Stimulated activated CD8-positive, alpha-beta memory T cell treated with anti-CD3 and anti-CD28 coated beads, Interleukin-2, amount 100 ng/mL, for 1 hour (primary cell): ENCODE measurements at places on chromosomes 3 and 15.

DNA sequence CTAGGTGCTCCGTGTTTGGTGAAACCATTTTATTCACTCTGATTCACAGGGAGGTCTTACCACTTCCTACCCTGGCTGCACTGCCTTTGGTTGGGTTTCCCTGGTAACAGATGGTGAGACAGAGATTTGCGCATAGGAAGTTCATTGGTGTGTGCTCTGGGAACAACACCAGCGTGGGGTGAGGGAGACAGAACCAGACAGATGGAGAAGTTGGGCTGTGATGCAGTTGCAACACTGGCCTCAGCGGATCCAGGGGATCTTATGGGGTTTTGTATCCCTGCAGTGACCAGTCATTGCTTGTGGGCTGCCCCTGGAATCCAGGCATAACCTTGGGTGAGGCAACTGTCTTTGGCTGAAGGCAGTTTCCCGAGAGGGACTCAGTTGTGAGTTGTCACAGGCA is 12.5 kb upstream of the IL16 start:
- DNase-seq, result no peak

DNA sequence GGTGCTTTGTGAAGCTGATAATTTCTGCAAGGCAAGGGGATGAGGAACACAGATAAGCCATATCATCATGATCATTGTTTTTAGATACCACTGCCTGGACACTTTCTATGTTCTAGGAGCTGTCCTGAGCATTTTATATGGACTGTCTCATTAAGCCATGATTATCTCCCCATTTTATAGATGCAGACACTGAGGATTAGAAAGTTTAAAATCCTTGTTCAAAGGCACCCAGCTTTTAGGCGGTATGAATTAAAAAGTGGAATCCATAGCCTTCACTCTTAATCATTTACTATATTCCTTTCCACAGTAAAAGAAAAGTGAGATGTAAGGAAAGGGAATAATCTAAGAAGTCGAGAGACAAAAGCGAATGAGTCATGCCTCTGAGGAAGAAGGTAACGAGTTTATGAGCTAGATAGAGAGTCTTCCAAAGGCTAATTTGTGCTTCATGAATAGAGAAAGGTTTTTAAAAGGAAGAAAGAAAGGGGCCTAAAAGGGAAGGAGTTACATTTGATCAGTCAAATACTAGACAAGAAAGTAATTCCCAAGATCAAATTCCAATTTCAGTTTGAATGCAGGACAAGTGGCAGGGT is 856.0 kb downstream of the FHIT start:
- no peak for DNase-seq

DNA sequence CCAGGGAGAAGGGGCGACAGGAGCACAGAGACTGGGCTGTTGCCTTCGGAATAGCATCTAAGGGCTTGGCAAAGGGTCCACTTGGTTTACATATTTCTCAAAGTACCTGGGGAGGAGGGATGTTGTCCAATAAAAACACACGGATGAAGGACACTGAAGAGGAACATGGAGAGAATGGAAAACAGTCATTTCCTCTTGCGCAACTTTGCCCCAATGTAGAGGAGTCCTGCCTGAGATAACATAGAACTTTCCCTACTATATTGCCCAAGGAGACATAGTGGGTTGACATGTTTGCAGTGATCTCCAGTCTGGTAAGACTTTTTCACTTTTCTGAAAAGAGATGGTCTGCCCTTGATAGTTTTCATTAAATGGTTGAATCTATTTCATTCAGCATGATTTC is 468.8 kb upstream of the SUCLG2 start:
- no peak for DNase-seq

DNA sequence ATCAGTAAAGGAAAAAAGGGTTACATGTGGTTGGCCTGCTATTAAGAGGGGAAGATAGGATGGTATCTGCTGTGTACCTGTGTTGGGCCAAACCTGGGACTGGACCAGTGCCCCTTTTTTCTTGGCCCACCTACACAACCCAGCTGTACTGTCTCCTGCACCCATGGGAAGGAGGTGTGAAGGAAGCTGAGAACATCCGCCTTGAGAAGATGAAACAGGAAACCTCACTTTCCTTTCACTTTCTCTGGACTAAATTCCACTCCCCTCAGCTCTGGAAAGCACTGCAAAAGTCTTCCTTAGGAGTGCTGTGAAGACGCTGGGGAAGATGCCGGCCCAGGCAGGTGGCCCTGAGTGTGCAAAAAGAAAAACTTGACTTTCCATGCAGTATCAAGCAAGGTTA is 37.6 kb downstream of the LRRN1 start:
- DNase-seq, result no peak

GRCh38 chr3:111712294-111713167 is 117.4 kb upstream of the ZBED2 start:
- peak; percentile 39 for DNase-seq

- no peak for DNase-seq
Measured at GRCh38 chr3:150319900-150320299, 88.2 kb upstream of the TSC22D2 start.

- no peak for DNase-seq
Measured at GRCh38 chr3:63976161-63976871, 47.0 kb downstream of the PSMD6 start.
